ENCODE measurements at places on chromosomes 3 and 15.
A peak's percentile ranks its signal among the peaks of the same experiment; 100 is the strongest.

DNA sequence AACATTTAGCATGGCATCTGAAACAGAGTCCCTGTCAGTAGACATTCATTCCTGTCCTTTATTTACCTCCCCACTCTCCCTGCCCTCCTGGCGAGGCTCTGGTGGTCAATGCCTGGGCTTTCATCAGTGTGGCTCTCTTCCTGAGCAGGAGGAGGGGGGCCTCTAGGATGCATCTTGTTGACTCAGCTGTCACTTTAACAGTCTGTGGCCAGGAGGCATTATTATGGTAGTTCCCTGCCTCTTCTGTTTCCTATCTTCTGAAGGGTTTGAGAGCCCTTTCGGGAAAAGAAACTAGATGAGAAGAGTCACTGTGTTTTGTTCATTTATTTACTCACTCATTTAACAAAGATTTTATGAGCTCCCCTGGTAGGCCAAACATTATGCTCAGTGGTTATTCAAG is 2.4 kb upstream of the PPP1R14D start:
- no peak for DNase-seq

DNA sequence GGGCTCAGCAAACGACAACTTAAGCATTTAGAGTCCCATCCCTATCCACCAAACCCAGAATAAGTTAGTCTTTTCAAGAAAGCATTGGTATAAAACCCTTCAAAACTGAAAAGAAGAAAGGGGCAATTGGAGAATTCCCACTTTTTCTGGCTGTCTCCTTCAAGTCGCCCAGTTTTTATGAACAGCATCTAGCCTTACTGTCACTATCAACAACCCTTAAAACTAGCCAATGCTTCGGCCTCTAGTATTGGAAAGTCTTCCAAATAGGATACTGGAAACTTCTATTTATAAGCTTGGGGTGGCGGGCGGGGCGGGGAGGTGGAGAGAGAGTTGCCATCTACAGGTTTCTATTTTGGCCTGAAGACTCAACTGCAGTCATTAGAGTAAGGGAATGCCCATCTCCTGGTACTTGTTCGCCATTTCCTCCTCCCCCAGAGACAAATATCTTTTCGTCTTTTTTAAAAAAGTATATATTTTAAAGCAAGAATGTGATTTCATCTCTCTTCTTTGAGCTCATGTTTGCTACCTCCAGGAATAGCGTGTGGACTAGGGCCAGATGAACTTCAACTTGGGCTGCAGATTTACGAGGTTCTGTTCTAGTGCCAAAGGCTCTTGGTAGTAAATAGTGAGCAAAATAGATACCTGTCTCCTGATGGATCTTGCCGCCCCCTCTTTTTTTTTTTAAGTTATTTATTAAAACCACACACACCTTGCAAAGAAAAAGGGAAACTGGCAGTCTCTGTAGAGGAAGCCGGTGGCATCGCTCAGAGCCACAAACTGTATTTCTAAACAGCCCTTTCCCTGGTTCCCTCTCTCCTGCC is 2.7 kb downstream of the BCL6 start:
- no peak for DNase-seq

GRCh38 chr3:58623961-58624360 is 42.6 kb downstream of the FAM3D start:
- DNase-seq: no peak

GRCh38 chr15:96053781-96054428 is 276.6 kb upstream of the NR2F2 start:
- no peak for DNase-seq

DNA sequence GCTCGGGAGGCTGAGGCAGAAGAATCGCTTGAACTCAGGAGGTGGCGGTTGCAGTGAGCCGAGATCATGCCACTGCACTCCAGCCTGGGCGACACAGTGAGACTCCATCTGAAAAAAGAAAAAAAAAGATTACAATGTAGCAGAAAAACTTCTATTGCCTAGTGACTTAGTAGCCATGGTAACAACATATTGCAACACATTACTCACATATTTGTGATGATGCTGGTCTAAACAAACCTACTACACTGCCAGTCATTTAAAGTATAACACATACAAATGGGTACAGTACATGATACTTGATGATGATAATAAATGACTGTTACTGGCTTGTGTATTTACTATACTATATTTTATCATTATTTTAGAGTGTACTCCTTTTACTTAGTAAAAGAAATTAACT is 125.6 kb downstream of the PLOD2 start:
- no peak for DNase-seq

GRCh38 chr15:38389924-38390542 is 63.9 kb upstream of the FAM98B start:
- DNase-seq: peak; percentile 56

DNA sequence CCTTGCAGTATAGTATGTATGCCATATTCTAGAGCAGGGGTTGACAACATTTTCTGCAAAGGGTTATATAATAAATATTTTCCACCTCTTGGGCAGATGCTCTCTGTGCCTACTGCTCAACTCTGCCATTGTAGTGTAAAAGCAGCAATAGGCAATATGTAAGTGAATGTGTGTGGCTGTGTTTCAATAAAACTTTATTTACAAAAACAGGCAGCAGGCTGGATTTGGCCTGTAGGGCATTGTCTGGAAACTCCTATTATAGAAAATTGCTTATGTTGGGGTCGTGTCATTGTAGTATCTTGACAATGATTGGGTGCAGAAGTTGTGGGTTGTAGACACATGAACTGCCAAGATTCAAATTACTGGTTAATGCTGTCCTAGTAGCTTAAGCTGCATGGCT is 153.6 kb upstream of the CNTN3 start:
- no peak for DNase-seq

DNA sequence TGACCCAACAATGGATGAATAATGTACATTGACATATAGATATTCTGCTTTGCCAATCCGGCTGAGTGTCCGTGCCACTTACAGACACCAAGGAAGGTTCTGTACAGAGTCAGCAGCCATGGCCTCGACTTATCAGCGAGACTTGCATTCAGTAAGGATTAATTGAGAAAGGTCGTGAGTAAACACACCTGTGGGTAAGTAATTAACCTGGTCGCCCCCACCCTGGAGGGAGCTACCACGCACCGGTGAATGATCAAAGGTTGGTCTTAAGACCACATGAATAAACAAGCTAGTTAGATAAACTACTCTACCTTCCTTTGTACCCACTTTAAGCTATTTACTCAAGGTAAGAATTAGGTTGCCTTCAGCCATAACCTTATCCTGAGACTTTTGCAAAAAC is 66.5 kb upstream of the MFGE8 start:
- no peak for DNase-seq

- peak; percentile 85 for DNase-seq
Measured at GRCh38 chr3:108124337-108125152, 33.7 kb upstream of the CD47 start.

- no peak for DNase-seq
Measured at GRCh38 chr15:69744391-69745162, 292.0 kb downstream of the RPLP1 start.

All from stimulated activated CD4-positive, alpha-beta T cell treated with anti-CD3 and anti-CD28 coated beads, Interleukin-4, amount 100 ng/mL, for 4 hours (primary cell).